Omental fat pad (tissue), 4 donors: ENCODE measurements at places on chromosomes 2 and 18. TPM values are rescaled to one million over a fixed set of nuclear protein-coding genes. Genes with fewer than 3 reads are reported as not detected.
A peak's percentile ranks its signal among the peaks of the same experiment; 100 is the strongest.

The CSRNP3 gene
- 1.5 TPM for total RNA-seq

The DYNC1I2 gene
- 73.5 TPM for total RNA-seq

GRCh38 chr2:38692636-38693318, 26.9 kb downstream of the GALM start:
- no peak for DNase-seq

- no peak for DNase-seq
Observed at GRCh38 chr2:224983712-224984554, 58.3 kb downstream of the DOCK10 start.

DNA sequence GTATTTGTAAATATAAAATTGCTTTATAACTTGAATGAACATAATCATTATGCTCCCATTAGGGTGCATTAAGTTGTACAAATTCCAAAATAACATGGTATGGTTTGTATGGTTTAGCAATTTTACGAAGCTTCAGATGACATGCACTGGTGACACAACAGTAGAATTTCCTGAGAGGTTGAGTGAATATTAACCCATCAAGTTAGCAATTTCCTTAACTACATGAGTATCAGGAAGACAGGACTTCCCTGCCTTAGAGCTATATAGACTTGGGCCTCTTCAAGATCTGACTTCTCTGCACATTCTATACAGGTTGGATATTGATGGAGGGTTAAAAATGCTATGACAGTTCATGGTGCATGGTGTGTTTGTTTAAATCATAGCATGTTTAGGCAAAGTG, 60.2 kb downstream of the ZC3H6 start:
- no peak for DNase-seq

DNA sequence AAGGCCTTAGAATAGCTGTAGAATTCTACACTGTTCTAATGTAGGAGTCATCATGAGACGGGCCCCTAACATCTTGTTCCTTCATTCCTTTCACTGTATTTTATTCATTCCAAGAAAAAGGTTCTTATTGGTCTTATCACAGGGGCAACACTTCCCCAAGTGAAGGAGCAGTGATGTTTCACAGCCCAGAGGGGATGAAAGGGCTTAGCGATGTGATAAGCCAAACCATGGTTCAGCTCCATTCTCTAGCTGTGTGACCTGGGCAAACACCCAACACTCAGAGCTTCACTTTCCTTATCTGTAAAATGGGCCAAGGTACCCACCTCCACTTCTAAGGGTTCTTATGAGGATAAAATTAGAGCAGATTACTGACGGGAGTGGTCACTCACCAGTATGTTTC, 25.4 kb upstream of the HS6ST1 start:
- no peak for DNase-seq

DNA sequence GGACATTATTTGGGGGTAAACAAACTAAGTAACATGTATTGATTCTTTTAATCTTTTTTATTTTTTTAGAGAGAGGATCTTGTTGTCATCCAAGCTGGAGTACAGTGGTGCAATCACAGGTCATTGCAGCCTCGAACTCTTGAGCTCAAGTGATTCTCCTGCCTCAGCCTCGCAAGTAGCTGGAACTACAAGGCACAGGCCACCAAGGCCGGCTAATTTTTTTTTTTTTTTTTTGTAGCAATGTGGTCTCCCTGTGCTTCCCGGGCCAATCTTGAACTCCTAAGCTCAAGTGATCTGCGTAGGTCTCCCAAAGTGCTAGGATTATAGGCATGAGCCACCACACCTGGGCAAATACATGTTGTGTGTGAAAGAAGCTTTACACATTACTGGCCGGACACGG, 29.6 kb downstream of the OLA1 start:
- DNase-seq: no peak

The IL1A gene
- not detected for total RNA-seq

DNA sequence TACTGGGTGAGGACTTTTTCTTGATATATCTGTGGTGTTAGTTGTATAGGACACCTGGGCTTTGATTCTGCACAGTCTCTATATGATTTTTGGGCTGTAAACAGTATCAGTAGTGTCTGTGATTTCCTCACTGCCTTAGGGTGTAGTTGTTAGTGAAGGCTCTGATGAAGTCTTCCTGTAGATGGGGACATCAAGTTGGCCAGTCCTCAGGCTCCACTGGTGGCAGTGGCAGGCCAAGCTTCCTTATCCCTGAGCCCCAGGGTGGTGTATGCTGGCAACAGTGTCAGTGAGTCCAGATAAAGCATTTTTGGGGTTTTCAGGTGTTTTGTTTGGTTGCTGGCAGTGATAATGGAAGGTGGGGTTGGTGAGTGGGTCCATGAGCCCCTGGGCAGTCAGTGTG, 961.4 kb downstream of the DSC3 start:
- no peak for DNase-seq

GRCh38 chr2:146950361-146950760, 894.5 kb upstream of the ACVR2A start:
- DNase-seq: no peak

The NAT8 gene
- total RNA-seq: not detected

GRCh38 chr2:39623917-39624316, 41.8 kb upstream of the TMEM178A start:
- no peak for DNase-seq

- DNase-seq: no peak
Observed at GRCh38 chr2:129604560-129604959, 374.9 kb upstream of the RAB6C start.

GRCh38 chr2:172073518-172073917, 11.8 kb upstream of the DLX1 start:
- no peak for DNase-seq

- DNase-seq: no peak
Observed at GRCh38 chr2:30488012-30488659, 41.1 kb downstream of the LCLAT1 start.

The WDR75 gene
- 31.8 TPM for total RNA-seq

DNA sequence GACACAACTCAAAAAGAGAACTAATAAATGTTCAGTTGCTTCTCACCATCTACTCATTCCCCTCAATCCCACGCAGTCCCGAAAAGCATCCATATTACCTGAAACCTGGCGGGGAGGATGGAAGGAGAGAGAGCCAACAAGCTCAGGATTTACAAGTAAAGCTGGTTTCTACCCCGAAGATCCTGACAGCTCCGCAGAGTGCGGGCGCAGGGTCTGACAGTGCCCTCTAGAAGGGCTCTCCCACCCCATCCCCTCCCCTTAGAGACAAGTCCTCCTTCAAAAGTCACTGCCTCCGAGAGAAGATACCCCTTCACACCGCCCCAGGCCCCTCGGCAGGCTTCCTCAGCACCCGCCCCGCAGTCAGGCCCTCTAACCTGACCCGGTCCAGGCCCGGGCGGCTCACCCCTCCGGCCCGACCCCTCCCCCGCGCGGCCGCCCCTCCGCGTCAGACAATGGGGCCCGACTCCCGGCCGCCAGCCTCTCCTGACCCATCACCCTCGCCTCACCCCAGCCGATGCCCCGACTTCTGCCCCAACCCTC, 550 bp downstream of the RAB1A start:
- DNase-seq: peak; percentile 27

GRCh38 chr18:62717925-62718800, 2.8 kb downstream of the PHLPP1 start:
- DNase-seq: no peak

GRCh38 chr2:109341355-109342255, 212.6 kb downstream of the SH3RF3 start:
- no peak for DNase-seq

The HOXD10 gene
- not detected for total RNA-seq

DNA sequence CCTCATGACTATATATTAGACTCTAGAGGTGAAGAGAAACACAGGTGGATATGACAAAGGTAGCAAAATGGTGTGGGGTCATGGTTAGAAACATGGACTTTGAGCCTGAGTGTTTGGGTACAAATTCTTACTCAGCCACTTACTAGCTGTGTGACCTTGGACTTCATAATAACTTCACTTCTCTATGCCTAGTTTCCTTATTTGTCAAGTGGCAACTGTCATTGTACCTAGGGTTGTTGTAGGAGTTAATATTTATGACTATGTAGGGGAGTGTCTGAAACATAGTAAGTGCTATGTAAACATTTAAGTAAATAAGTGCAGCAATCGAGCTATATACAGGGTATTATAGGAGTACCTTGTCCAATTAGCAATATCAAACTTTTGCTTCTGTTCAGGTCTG, 49.7 kb upstream of the RAPH1 start:
- DNase-seq: no peak

DNA sequence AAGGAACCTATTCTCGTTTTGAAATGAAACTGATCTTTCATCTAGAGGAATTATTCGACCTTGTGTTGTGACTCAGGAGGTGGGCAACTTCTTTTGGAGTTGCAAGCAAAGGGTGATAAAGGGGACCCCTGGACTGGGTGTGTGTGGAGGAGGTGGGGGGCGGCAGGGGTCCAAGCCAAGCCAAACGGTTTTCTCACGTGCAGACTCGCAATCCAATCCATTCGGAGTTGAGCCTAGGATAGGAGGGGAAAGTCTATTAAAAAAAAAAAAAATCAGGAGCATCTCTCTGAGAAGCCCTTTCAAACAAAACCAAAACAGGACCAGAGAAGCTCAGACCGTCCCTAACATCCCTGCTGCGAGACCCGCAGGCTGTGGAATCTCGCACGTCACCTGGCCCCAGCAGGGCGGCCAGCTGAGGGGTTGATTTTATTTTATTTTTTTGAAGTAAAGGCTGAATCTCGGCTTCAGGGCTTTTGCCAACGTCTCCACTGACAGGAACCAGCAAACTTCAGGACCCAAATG, 3.7 kb upstream of the ZEB2 start:
- DNase-seq: no peak

- no peak for DNase-seq
Observed at GRCh38 chr18:58590254-58590653, 38.6 kb downstream of the ALPK2 start.

GRCh38 chr2:105315314-105315713, 14.2 kb downstream of the TGFBRAP1 start:
- no peak for DNase-seq

The ADGRF3 gene
- total RNA-seq: not detected

GRCh38 chr2:135709992-135710391, 31.7 kb upstream of the UBXN4 start:
- DNase-seq: peak; percentile 30

DNA sequence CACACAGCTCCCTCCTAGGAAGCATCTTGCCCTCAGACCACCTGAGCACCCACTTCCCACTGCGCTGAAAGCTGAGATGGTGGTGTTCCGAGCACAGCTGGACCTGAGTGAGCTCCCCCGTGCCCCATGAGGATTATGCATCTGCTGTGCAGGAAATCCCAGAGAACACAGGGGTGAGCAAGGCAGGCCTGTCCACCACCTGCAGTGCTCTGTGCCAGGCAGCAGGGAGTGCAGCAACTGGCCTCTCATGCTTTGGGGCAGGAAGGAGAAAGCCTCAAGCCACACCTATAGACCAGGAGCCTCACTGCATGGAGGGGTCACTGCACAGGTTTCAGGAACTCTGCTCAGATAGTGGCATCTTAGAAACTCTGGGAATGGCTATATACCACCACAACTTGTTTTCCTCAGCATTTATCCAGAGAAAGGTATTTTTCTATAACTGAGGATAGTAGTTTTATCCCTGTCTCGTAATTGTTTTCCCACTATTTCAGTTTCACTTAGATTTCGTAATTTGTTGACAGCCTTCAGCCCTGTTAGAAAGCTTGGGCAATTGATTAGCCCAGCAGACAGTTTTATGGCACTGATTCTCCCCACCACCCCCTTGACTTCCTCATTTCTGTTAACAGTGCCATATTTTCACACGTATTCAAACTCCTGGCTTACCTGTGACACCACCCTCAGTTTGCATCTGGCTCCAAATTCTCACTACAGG, 144.3 kb upstream of the DAPL1 start:
- DNase-seq: no peak

DNA sequence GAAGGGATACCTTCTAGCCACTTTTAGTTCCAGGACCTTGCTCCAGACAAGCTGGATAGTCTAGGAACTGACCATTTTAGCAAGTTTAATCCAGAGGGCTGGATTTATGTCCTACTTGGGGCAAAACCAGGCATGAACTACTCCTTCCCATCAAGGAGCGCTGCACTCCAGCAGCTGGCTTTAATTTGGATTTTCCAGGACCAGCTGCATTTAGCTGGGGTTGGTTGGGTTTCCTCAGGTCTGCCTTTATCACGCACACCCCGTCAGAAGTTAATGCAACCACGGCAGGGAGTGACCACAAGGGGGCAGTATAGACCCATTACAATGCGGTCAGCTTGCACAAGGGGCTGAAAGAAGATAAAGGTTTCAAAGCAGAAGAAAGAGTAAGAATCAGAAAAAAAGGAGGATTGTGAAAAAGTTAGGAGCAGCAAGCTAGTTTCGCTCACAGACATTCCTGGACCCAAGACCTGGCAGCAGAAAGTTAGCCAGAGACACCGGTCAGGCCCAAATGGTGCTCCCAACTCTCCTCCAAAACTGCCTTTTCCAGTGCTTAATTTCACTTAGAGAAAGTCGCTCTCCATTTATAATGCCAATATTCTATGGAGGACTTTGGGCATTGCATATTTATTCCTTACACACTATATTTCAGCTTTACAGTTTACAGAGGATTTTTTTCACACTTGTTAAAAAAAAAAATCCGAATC, 40.1 kb downstream of the SLC4A1AP start:
- DNase-seq: peak; percentile 92

- DNase-seq: no peak
Observed at GRCh38 chr2:165675551-165675968, 118.5 kb downstream of the GALNT3 start.

DNA sequence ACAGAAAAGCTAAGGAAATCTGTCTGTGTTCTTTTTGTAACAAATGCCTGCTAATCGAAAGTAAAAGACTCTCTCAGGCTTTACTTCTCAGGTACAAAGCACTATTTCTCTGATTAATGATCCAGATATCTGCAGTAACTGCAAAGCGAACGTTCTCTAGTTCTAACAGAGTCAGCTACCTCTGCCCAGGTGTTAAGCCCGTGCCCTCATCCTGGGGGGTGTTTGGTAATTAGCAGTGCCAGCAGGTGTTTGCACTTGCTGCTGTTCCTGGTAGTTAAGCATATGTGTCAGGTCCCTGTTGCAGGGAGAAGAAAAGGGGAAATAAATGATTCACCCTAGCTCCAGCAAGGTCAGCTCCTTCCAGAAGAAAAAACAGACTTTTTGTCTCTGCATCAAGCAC, 58.8 kb upstream of the CRIM1 start:
- no peak for DNase-seq

- peak; percentile 62 for DNase-seq
Observed at GRCh38 chr2:46299365-46300263, 2.4 kb downstream of the EPAS1 start.

The PLA2R1 gene
- 6.5 TPM for total RNA-seq

- no peak for DNase-seq
Observed at GRCh38 chr2:200756618-200757321, 54.9 kb upstream of the BZW1 start.
